GOT3 (cell line): ENCODE measurements at places on chromosomes 4 and X.

DNA sequence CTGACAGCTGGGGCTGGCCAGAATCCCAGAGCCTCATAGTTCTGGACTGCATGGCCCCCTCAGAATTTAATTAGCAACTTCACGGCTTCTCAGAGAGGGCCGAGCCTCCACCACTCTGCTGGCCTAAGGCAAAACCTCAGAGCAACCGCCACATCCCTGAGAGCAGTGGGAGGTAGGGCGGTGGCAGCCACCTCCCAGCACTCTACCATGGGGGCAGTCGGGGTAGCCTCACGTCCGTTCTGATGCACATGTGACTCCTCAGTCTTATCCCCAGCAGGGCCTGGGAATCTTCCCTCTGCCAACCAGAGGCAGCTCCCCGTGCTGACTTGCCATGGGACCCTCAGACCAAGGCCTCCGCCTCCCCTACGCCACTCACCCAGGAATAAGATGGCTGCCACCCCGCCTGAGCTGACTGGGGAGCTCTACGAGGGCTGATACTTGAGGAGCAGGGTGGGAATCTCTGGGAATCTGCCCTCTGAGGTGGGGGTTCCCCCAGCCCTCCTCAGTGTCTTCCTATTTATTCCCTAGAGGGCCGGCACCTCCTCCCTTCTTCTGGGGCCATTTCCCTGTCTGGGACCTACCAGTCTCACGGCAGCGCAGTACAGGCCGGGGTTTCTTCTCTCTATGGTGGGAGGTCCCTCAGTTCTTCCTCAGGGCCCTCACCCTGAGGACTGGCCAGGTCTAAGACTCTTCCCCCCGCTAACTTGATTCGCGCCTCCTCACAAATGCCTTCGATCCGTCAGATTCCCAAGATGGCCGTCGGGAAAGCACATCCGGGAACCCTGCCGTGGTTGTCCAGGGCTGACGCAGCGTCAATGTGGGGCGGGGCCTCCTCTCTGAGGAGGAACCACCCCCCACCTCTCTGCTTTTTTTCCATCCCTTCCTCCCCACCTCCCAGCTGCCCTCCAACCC, at the start of gene MAGEC2:
TSS of gene MAGEC2 (minus strand) at position 769 of the 912 bp plus-strand sequence. CDS start 1,303 bp downstream, outside the sequence.
- DNase-seq: no peak

DNA sequence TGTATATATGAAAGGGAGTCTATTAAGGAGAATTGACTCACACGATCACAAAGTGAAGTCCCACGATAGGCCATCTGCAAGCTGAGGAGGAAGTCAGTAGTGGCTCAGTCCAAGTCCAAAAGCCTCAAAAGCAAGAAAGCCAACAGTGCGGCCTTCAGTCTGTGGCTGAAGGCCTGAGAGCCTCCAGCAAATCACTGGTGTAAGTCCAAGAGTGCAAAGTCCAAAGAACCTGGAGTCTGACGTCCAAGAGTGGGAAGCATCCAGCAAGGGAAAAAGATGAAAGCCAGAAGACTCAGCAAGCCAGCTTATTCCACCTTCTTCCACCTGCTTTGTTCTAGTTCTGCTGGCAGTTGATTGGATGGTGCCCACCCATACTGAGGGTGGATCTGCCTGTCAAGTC, 104.1 kb downstream of the IL1RAPL2 start:
- no peak for DNase-seq

- DNase-seq: no peak
These were observed 62.8 kb downstream of the DHX15 start for GRCh38 chr4:24521544-24521943.

DNA sequence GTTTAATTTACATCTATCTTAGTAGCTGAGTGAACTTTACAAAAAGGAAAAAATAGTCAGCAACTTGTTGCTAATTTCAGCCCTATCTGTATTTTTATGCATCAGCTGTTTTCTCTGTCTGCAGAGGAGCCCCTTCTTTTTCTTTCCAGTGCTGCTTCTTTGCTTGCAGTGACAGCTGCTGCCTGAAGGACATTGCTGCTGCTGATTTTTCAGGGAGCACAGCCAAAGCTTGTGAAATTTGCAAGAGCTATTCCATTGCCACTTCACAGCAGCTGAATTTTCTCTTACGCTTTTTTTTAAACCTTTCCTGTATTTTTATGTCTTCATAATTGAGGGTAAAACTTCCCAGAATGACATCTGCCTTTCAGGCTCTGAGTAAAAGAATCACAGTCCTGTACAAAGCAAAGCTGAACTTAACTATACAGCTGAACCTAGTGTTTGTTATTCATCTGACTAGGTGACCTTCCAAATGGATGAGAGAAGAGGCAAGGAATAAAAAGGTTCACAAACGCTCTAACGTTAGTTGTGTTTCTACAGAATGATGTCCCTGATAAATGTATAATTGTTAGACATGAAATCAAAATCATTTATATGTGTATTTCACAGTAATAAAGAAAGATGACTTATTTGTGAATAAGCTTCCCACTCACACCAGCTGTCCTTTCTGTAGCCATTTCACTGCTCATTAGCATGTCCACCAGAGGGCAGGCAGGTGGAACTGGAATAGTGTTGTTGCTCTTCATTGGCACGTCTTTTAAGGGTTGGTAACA, 541.4 kb downstream of the ADGRL3 start:
- DNase-seq: no peak

DNA sequence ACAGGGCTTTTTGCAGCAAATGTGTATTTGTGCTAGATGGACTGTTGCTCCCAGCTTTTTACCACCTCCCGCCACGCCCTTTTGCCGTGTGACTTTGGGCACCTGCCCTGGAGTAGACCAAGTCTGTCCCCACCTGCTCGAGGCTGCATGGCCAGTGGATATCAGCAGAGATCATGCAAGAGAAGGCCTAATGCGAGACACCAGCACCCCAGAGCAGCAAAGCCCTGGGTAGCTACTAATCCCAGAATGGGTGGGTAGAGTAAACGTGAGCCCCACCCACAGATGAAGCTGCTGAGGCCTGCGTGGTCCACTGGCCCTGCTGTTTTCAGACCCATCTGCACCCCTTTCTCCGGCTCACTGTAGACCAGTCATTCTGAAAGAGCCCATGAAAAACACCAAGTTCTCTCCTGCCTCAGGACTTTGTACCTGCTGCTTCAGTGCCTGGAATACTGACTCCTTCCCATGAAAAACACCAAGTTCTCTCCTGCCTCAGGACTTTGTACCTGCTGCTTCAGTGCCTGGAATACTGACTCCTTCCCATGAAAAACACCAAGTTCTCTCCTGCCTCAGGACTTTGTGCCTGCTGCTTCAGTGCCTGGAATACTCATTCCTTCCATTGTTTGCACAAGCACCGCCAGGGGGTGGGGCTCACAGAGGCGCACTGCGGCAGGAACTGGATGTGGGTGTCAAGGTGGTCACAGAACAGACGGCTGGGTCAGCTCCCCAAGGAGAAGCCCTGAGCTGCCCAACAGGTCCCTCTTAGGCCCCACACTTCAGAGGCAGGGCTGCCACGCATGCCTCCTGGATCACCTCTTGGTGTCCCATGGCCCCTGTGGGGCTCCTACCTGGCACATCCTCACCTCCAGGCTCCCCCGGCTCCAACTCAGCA, 5.1 kb upstream of the TNIP2 start:
- no peak for DNase-seq

GRCh38 chr4:159097785-159098184, 5.1 kb upstream of the RAPGEF2 start:
- no peak for DNase-seq

DNA sequence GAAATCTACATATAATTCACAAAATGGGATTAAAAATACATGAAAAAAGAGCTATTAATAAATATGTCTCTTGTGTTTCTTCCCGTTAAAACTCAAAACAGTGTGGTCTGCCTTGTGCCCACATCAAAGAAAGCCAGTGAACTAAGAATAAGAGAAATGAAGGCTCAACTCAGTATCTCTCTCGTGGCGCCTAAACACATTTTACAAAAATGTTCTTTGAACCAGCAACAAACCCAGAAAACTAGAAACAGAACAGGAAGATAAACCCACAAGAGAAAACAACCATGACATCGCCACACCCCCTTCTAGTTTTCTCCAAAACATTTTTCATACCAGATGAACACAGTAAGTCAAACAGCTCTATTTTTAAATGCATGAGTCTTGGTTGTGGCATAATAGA, 130.1 kb downstream of the DCHS2 start:
- no peak for DNase-seq

DNA sequence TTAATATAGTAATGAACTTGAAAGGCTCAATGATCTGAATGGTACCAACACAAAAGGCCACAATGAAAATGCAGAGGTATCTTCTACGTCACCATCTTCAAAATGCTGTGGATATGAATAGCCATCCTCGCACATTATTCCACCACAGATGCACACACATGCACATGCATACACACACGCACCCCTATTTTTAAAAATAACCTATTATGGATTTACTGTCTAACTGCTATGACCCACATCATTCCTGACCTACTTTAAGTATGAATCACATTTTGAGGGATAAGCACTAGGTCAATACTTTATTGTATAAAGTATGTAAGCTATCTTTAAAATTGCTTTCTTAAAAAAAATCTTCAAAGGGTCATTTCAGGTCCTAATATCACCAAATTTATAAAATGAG, 24.4 kb upstream of the CORIN start:
- DNase-seq: no peak

GRCh38 chrX:129925305-129926092, 19.5 kb downstream of the UTP14A start:
- DNase-seq: no peak

DNA sequence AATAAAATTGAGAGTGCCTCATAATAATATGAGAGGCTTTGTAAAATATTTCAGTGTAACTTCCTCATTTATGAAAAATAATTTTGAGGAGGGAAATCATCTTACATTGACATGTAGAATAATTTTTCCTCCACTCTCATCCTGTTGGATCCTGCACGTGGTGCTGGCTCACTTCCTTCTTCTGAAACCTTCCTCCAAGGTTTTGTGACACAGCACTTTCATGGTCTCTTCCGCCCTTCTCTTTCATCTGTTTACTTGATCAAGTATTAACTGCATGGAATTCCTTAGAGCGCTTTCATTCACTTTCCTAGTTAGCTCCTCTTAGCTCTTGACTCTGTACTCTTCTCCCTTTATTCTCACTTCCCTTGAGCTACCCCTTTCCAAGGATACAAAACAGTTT, 246.5 kb downstream of the RAPGEF2 start:
- no peak for DNase-seq

- DNase-seq: no peak
These were observed 839 bp downstream of the QDPR start for GRCh38 chr4:17511051-17511450.

DNA sequence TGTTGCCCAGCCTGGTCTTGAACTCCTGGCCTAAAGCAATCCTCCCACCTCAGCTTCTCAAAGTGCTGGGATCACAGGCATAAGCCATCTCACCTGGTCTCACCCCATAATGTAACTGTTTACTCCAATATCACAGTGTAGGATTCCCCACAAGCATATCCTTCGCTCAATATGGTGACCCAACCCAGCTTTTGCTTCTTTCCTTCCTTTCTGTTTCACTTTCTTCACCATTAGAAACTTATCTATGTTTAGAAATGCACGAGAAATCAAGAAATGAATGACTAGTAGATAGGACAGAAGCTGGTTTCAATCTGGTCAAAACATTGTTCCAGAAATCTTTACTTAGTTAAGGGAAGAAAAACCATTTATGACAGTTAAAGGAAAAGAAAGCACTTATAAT, 18.9 kb downstream of the TSPAN5 start:
- no peak for DNase-seq

DNA sequence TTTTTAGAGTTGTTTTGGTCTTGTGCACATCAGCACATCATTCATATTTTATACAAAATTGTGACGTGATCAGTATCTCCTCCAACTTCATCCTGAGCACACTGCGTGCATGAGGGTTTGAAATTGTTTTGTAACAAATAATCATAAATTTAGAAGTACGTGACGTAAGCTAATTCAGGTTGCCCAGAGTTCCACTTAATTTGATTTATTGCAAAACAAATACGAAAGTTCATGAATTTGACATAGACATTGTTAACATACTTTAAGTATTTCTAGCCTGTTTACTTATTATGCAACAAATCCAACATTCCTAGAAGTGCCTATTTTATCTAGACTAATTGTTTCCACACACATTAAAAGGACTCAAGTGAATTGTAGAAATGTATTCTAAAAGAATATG, 48.3 kb downstream of the MAP7D3 start:
- DNase-seq: no peak

GRCh38 chrX:153688911-153689590, 1.3 kb downstream of the SLC6A8 start:
- no peak for DNase-seq

DNA sequence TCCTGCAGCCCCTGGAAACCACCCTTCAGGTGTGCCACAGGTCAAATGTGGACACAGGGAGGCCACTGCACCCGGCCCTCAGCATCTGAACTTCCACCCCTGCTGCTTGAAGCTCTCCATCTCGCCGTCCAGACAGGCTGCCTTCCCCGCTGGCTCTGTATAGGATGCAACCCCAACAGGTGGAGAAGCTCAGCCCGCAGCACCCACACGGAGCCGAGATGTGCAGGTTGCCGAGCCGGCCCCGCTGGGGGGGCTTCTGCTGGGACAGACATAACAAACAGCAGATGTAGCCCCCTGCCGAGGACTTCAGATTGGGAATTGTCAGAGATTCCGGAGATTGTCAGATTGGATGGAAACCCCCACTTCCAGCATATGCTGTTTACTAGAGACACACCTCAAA, 20.5 kb downstream of the TMEM187 start:
- DNase-seq: no peak

GRCh38 chr4:57013543-57014120, 34.9 kb downstream of the POLR2B start:
- no peak for DNase-seq

- DNase-seq: no peak
These were observed 1.7 kb upstream of the METTL14 start for GRCh38 chr4:118683513-118683912.

- DNase-seq: no peak
These were observed 105.2 kb upstream of the GATB start for GRCh38 chr4:151865744-151866591.

- no peak for DNase-seq
These were observed 5.5 kb downstream of the HPGD start for GRCh38 chr4:174516794-174517193.

DNA sequence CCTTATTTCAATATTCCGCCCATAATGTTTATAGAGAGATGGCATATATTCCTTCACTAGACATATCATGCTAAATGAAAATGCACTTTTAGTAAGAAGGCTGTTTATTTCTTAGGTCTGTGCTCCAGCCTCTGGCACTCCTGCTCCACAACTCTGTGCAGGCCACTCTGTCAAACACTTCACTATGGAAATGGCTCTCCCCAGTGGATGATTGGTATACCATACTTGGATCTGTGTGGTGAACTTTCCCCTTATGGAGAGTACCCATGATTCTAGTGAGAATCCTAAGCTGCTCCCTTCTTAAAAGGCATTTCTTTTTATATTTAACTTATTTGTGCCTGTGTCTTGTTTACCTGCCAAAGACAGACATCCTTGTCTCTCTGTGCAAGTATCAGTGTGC, 480.1 kb upstream of the GALNT7 start:
- no peak for DNase-seq
